Left lobe of liver (tissue), 2 donors: ENCODE measurements at places on chromosomes 4 and X. TPM values are rescaled to one million over a fixed set of nuclear protein-coding genes. Genes with fewer than 3 reads are reported as not detected.

PNMA6A gene
- total RNA-seq = 4.0 TPM

PNMA5 gene
- not detected for total RNA-seq

DNA sequence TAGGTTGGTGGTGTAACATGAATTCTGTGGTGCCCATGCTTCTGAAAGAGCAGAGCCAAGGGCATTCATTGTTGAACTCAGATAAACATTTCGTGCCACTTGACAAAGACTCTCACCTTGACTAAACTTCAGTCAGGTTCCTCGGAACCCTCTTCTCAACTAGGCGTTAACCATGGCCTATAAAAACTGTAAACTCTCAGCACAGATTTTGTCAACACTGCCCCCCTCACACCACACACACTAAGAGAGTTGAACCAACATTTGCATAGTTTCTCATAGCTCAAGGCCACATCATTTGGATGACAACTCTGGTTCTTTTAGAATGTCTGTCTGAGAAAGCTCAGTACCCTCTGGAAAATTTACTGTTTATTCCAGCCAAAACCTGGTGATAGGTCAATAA, 28.1 kb downstream of the CASP6 start:
- no peak for DNase-seq

- DNase-seq = no peak
Measured at GRCh38 chrX:147478899-147479298, 432.8 kb upstream of the FMR1 start.

- DNase-seq = no peak
Measured at GRCh38 chrX:136215559-136215958, 35.6 kb downstream of the MAP7D3 start.

GRCh38 chrX:31836479-31836878, 764.6 kb upstream of the FTHL17 start:
- no peak for DNase-seq

DNA sequence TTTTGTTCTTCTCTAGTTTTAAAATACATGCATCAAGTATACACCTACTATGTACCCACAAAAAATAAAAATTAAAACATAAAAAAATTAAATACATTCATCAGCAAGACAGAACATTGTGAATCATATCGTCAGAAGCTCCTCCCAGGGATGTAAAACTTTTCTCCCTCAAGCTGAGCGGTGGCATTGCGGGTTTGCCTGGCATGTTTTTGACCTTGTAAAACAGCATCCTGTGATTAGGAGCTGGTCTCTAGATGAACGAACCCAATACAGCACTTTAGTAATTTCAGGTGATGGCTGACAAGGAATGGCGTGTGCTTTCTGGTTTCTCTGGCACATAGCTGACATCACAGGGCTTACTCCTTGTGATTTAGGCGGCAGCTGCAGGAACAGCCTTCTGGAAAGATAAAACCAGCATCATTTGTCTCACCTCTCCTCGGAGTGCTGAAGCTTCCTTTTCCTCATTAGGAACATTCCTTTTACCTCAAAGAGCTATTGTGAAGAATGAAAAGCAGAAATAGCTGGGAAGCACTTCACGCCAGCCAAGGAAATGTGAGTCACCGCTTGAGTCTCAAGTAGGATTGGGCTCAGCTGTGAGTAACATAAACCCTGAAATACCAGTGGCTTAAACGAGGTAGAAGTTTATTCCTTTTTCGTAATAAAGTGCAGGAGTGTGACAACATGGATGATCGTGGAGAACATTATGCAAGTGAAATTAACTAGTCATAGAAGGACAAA, 44.3 kb downstream of the NYX start:
- no peak for DNase-seq

DNA sequence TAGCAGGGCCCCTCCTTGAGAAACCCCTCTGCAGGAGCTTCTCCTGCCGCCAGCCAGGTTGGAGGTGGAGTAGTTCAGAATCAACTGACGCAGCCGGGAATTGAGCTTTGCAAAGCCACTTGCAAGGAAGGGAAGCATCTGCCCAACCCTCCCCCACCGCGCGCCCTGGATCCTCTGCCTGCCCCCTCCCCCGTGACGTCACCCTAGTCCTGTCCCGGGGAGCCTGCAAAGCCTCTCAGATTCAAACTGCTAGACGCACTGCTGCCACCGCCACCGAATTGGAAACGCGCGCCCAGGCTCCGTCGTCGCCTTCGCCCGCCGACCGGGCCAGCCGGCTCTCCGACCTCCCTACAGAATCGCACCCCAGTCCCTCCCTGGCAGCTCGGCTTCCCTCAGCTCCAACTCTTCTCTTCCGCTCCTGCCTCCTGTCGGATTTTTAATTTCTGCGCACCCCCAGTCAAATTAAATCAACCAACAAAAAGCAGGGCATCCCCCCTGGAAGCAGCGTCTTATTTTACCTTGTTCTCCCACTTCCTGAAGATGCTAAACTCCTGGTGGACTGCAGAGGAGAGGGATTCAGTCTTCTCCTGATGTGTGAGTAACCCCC, 3.8 kb downstream of the SLITRK2 start:
- DNase-seq = no peak
